ENCODE measurements at places on chromosomes 4 and X.

DNA sequence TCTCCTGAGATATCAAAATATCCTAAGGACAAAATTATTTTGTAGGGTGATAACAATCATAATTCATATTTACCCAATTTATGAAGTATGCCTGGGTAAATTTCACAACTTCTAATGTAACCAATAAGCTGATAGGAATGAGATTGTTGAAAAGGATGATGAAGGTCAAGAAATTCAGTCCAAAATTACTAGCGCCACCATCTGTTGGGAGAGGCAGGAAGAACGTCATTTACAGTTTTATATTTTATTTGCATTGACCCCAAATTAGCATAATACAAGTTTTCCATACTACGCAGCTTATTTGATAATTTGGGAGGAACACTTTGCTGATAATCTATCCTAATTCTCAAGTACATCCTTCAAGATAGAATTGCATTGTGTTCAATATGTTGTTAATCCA, 78.7 kb downstream of the ATP8A1 start:
- no peak for DNase-seq

GRCh38 chr4:41660352-41660751, 88.2 kb downstream of the PHOX2B start:
- no peak for DNase-seq

DNA sequence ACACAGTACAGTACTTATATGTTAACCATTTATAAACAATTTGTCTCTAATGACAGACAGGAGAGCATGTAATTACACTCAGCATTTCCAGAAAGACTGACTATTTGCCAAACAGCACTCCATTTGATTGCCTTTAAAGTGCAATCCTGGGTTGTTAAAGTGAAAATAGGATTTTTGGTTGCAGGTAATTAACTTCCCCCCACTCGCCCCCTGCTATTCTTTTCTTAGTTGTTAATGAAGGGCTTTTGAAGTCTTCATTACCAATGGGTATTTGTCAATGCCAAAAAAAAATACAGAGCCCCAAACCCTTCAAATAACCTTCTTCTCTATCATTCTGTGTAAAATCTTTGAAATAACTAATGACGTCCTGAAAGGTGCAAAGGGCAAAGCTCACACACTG, 825.6 kb downstream of the STPG2 start:
- DNase-seq: no peak

GRCh38 chrX:73859622-73860021, 296.6 kb downstream of the CHIC1 start:
- no peak for DNase-seq

DNA sequence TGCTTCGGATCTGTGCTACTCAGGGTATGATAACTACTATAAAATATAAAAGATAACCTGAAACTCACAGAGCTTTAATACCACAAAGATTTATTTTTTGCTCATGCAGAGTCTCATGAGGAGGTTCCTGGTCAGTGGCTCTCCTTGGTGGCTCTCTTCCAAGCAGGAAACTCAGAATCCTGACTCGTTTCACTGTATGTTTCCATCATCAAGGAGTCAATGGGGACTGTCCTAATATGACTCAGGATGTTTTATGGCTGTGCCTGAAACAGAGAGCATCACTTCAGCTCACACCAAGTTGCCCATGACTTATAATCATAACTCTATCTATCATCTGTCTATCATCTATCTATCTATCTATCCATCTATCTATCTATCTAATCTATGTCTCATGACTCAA, 620.8 kb upstream of the NR3C2 start:
- no peak for DNase-seq

- DNase-seq: peak; percentile 66
Measured at GRCh38 chrX:40644176-40644575, 3.2 kb downstream of the CXorf38 start.

GRCh38 chr4:113687067-113687718, 74.3 kb downstream of the CAMK2D start:
- peak; percentile 17 for DNase-seq
